ENCODE measurements at places on chromosomes 13 and 19.

- DNase-seq: no peak
Measured at GRCh38 chr13:113207460-113207859, 1.0 kb downstream of the PCID2 start.

- no peak for DNase-seq
Measured at GRCh38 chr13:22110368-22110767, 439.5 kb downstream of the FGF9 start.

GRCh38 chr13:45339867-45340266, 1.1 kb downstream of the TPT1 start:
- DNase-seq: peak; percentile 35

GRCh38 chr13:95083758-95084157, 217.5 kb downstream of the ABCC4 start:
- DNase-seq: no peak

- DNase-seq: no peak
Measured at GRCh38 chr13:97352815-97353214, 81.2 kb upstream of the RAP2A start.

- DNase-seq: no peak
Measured at GRCh38 chr13:21938636-21939035, 267.8 kb downstream of the FGF9 start.

DNA sequence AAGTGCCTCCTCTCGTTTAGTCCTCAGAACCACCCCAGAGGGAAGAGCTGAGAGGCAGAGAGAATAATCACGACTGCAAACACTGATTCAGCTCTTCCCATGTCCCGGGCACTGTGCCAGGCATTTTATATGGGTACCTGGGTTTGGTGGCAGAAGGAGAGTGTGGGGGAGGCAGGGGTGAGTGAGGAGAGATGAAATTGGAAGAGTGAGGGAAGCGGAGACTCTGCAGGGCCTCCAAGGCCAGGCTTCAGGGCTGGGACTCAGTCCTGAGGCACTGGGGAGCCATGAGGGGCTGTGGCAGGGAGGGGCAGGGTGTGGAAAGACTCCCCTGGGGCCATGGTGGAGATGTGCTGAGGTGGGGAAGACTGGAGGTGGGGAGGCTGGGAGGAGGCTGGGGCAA, 8.7 kb downstream of the SYNGR4 start:
- DNase-seq: no peak

- DNase-seq: no peak
Measured at GRCh38 chr19:16457195-16457953, 14.4 kb downstream of the EPS15L1 start.

DNA sequence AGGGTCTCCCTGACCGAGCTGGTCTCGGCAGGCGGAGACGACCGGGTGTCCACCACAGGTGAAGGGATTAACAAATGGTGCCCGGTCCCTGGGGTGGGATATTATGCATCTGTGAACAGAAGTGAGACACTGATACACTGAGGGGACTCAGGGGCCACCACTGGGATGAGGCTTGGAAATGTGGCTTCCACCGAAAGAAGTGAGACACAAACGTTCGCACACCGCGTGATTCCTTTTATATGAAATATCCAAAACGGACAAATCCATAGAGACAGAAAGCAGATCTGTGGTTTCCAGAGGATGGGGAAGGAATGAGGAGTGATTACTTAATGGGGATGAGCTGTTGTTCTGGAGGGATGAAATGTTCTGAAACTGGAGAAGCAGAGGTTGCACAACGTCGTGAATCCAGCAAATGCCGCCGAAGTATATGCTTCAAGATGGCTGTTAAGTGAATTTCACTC, 47.5 kb downstream of the C13orf46 start:
- no peak for DNase-seq

DNA sequence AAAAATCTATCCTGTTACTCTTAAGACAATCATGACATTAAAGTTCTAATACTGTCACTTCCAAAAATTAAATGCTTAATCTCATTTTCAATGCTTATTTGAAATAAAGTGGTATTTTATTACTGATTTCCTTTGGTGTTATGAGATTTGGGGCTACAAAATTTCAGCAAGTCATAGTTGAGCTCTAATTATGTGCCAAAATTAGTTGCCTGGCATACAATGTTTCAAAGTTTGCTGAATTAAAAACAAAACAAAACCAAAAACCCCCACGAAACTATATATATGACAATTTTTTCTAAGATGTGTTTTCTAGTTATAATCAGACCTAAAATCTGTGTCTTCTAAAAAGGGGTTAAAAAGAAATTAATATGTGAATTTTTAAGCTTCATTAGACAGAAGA, 62.2 kb downstream of the KCNRG start:
- no peak for DNase-seq

DNA sequence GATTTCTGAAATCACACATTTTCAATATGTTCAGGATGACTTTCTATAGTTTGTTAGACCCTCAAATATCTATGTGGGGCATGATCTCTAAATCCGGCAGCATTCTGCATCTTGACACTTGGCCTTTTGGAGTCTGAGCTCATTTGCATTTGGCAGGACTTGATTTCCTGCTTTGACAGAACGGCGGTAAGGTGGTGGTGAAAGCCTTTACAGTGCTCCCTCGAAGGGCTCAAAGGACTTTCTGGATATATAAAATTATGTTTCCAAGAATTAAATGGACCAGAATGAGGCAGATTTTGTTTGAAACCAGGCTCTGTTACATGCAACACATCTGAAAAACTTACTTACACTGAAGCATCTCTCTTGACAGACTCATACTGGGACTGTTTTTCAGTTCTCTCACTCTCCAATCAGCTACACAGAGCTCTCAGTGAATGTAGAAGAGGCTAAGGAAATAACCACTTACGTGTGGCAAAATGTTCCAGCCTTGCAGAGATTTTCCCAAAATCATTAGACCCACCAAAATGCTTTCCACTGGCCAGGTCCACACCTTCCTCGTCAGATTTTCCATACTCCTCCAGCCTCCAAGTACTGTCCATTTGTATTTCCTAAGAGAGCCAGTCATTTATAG, 207.2 kb downstream of the SPRY2 start:
- no peak for DNase-seq

GRCh38 chr13:112718318-112718717, 28.5 kb downstream of the ATP11A start:
- no peak for DNase-seq

GRCh38 chr19:54387991-54388801, 23.5 kb upstream of the LAIR1 start:
- peak; percentile 42 for DNase-seq
